Colonic mucosa (tissue), 4 donors: ENCODE measurements at places on chromosomes 1 and 21.
A peak's percentile ranks its signal among the peaks of the same experiment; 100 is the strongest.

- no peak for DNase-seq
These were observed 135.1 kb downstream of the AK5 start for GRCh38 chr1:77416692-77417450.

DNA sequence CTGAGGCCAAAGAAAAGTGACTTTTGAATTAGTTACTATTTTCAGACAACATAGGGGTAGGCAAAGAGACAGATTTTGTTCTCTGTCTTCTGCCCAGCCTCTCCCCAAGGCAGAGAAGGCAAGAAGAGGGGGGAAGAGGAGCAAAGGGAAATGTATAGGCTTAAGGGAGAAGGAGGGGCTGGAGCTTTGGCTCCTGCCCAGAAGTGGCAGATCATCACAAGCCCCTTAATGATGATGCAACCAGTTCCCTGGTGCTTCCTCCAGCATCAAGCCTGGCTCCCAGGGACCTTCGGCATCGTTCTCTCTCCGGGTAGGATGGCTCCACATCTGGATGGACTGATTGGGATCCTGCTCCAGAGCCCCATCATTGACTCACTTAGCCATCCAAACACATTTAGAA, 112.8 kb downstream of the KCND3 start:
- DNase-seq = no peak

DNA sequence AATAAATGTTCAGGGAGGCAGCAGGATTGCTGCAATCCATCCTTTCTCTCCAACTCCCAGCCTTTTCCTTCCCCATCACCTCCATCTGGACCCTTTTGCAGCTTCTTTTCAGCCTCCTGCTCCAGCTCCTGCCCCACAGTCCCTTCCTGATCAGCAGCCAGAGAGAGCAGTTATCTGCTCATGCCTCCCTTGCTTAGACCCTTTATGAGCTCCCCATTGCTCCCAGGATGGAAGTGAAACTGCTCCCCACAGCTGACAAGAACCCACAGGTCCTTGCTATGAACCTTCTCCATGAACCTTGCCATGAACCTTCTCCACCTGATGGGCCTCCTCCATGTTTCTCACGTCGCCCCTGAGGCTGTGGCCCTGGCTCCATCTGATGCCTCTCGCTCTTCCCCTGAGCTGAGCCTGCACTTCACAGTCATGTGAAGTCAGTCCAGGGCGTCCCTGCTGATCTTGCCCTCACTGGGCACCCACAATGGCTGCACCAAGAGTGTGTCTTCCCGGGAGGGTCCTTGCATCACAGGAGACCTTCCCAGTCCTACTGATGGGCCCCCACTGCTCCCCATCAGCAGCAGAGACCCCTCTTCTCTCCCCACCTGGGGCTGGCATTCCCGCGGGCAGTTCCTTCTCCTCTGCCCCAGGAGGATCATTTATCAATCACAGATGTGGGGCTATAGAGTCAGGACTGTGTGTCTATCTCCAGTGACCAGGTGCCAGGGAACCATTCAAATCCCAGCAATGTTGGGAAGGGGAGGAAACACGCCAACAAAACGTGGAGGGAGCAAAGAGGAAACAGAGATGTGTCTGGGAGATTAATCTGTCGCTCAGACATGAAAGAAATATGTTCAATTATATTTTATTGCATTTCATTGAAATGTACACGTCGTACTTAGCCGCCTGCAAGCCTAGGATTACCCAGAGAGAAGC, 73.1 kb downstream of the MATN1 start:
- no peak for DNase-seq

DNA sequence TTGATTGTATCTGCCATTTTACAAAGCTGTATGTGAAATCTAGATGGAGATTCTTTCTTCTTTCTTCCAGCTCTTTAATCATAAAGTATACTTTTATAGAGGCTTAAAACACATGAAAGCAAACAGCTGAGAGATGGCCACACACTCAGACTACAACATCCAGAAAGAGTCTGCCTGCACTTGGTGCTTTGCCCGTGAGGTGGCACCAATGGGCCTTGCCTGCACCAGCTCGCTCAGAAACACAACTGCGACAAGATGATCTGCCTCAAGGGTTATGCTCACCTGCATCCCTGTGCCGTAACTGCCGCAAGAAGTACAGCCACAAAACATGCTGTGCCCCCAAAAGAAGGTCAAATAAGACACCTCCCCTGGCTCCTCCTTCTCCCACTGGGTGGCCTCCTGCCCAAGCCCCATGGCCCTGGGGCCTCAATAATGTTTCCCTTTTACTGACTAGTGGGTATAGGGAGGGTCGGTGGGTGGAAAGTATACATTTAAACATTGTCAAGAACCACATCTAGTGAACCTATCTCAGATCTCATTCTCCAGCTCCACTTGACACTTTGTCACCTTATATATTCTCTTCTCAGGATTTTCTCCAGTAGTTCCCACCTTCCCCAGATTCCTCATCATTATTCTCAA, 66.7 kb upstream of the ANGPTL3 start:
- DNase-seq = peak; percentile 52

- no peak for DNase-seq
These were observed 3.4 kb downstream of the RCAN1 start for GRCh38 chr21:34611528-34611927.

DNA sequence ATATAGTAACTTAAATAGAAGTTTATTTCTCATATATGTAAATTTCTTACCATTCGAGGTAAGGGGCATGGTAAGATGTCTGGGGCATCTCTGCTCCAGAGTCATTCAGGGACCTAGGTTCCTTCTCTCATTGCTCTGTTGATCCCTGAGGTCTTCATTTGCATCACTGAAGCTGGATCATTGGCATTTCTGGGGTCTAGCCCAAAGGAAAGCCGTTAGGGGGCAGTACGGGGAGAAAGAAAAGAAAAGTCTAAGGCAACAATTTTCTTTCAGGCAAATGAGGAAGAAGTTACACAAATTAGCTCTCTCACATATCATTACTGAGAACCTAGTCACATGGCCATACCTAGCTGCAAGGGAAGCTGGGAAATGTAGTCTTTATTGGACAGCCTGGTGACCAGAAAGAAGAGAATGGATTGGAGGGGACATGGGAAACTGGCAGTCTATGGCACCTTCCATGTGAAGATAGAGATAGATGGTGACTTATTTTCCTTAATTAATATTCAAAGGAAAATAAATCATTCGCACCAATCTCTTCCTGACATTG, 10.2 kb upstream of the SUSD4 start:
- no peak for DNase-seq

DNA sequence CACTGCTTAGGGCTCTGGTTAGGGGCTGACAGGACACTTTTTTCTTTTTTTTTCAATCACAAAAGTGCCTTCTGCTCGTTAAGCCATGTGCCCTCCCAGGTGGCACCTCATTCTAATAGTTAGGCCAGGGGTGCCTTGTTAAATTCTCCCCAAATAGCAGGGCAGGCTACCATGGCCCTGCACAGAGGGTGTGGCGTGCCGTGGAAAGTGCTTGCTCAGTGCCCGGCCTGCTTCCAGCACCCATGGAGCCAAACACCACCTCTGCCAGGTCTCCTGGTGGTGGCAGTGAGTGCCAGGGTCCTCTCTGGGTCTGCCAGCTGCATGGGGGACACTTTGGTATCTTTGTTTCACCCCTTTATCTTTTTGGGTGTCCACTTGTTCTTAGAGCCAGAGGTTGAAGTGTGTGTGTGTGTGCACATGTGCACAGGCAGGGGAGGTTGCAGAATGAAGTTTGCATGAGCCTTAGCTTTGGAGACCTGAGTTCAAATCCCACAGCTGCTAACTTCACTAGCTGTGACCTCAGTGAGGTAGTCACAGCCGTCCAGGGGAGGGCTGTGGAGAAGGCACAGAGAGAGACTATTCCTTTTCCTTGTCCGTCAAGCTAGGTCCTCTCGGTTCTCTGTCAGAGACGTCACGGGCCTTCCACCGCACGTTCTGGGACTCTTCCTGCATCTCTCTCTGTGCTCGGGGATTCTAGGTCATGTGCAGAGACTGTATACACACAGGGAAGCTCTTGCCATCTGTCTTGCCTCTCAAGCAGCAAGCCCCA, 39.9 kb upstream of the CSF3R start:
- DNase-seq = no peak

DNA sequence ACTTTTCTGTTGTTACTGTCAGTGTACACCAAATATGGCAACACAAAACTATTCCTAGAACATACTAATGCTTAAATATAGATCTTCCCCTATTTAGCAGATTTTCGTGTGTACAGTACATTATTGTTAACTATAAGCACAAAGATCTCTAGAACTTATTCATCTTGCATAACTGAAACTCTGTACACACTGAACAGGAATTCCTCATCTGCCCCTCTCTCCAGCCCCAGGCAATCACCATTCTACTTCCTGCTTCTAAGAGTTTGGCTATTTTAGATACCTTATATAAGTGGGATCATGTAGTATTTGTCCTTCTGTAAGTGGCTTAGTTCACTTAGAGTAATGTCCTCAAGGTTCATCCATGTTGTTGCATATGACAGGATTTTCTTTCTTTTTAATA, 4.5 kb upstream of the RGL1 start:
- no peak for DNase-seq

- peak; percentile 41 for DNase-seq
These were observed 148.0 kb downstream of the GALNT2 start for GRCh38 chr1:230215031-230215430.

DNA sequence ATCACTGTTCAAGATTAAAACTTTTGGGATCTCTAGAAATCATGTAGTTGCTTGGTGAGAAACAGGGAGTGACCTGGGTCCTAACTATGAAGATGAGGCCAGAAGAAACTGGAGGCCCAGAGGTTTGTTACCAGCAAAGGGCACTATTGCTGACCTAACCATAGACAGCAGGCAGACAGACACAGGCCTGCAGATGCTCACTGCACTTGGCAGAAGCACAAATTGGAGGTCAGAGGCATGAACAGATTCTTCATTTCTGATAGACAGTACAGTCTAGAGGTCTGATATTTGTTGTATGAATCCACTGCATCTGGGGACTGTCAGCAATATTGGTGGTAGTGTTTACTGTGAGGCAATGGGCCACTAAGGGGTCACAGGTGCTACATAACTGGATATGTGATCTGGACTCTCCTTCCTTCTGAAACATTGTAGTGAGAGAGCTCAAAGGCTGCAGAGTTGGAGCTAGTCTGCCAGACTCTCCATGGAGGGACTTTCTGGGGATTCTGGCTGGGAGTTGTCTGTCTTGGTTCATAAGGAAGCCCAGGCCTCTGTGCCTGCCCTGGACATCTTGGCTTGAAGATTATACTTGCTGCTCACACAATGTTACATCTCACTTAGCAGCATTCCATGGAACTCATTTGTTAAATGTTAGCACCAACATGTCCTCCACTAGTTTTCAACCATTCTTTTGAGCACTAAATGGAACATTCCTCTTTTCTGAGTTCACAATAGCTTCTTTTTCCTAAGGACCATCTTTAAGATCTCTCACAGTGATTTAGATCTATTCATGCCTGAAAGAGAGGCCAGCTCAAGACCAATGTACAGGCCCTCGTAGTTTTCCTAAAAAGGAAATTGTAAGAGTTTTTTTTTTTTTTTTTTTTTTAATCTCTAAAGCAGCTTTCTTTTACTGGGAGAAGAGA, 26.9 kb upstream of the CCN1 start:
- DNase-seq = no peak

DNA sequence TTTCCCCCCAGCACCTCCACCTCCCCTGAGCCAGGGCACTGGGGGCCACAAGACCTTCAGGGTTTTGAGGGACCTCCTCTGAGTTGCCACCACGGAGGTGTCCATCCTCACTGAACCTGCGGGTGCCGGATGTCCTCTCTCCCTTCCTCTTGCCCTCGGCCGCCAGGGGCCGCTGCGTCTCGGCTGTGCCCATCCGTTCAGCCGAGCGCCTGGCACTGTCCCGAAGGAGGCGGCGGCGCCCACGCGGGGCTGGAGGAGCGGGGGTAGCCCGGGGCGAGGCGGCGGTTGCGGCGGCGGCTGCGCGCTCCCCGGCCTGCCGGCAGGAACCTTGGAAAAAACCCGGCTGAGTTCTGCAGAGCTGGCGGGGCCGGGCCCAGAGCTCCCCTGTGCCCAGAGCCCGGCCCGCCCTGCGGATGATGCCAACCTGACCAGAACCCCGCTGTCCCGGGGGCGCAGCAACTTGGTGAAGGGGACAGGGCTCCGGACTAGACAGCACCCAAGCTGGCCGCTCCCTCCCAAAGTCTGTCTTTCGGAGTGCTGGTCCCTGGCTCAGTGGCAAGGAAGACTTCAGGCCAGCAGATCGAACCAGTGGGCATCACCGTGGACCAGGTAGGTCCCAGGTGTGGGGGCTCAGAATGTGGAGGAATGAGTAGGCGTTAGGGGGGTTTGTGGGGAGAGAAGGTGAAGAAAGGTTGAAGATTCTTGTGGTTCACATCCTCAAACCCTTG, 3.7 kb upstream of the PPM1J start:
- peak; percentile 81 for DNase-seq
